Skin of body (tissue), 3 donors: ENCODE measurements at places on chromosomes 16 and 17. TPM values are rescaled to one million over a fixed set of nuclear protein-coding genes. Genes with fewer than 3 reads are reported as not detected.

DNA sequence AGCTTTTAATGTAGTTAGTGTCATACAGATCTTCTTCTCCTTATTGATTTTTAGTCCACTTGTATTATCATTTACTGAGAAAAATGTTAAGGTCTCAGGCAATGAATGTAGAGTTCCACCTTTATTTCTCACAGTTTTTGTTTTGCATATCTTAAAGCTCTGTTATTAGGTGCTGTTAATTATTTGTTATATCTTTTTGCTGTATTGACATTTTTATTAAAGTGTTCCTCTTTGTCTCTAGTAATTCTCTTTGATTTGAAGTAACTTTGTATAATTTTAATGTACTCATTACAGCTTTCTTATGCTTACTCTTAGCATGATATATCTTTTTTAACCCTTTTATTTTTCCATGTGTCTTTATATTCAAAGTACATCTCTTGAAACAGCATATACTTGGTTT, 22.4 kb upstream of the USP43 start:
- DNase-seq = no peak

- DNase-seq = no peak
These were observed 9.5 kb downstream of the NATD1 start for GRCh38 chr17:21243516-21244303.

DNA sequence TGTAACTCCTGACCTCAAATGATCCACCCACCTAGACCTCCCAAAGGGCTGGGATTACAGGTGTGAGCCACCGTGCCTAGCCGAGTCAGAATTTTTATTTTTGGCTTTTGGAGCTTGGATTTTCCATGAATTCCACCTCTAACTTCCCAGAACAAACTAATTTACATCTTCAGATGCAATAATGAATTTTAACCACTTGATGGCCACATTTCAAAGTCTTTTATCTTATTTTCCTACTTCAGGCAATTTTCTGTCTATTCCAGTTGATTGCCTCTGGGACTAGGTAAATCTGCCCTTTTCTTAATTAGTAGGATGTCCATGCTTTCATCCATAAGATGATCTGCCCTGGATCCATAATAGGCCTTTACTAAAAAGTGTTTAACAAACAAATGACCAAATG, 156.4 kb upstream of the ANKFN1 start:
- DNase-seq = no peak

- DNase-seq = no peak
These were observed 10.3 kb upstream of the RMI2 start for GRCh38 chr16:11334831-11335404.

GRCh38 chr17:9026741-9027140, 5.4 kb downstream of the NTN1 start:
- DNase-seq = no peak

- peak; percentile 46 for DNase-seq
These were observed 1.3 kb downstream of the HBQ1 start for GRCh38 chr16:181565-182021.

- DNase-seq = peak; percentile 89
These were observed 4.5 kb upstream of the HEXIM1 start for GRCh38 chr17:45143767-45144198.

DNA sequence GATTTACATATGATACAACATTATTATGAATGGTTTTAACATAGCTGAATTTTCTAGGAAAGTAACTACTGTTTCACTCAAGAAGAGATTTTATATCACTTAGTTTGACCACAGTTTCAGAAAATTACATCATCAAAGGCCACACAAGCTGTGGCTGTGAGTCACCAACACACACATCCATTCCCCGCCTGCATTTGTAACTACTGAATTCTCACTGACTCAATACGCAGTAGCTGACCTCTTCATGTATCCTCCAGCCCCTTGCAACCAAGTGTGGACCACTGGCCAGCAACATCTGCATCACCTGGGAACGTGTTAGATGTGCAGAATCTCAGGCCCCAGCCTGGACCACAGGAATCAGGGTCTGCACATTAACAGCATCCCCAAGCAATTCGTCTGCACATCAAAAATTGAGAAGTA, 197.6 kb downstream of the XYLT1 start:
- no peak for DNase-seq

- no peak for DNase-seq
These were observed 6.6 kb upstream of the MIF4GD start for GRCh38 chr17:75277664-75278071.

DNA sequence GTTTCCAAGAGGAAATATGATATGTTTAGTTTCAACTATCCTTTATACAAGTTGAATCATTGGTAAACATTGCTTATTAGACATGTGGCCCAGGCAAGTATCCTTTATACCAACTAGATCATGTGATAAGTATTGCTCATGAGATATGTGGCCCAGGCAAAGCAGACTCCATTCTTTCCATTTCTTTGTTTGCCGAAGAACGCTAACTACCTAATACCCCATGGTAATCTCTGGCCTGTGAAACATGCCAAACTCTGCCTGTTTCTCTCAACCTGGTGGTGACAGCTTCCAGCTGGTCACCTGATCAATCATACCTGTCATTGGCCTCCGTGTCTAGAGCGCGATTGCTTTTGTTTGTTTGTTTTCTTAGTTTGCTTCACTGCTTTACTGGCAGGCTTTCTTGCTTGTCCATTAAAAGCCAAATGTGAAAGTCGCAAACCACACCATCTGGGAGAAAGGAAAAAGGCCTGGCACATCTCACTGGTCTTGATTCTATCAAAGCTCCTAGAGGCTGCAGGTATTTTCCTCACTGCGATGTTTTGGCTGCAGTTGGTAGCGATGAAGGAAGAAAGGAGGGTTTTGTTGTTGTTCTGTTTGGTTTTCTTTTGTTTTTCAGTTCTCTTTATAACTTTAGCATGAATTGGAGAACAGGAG, 686.2 kb downstream of the KCNJ2 start:
- DNase-seq = no peak

GRCh38 chr17:40480501-40481003, 20.9 kb downstream of the TNS4 start:
- no peak for DNase-seq

DNA sequence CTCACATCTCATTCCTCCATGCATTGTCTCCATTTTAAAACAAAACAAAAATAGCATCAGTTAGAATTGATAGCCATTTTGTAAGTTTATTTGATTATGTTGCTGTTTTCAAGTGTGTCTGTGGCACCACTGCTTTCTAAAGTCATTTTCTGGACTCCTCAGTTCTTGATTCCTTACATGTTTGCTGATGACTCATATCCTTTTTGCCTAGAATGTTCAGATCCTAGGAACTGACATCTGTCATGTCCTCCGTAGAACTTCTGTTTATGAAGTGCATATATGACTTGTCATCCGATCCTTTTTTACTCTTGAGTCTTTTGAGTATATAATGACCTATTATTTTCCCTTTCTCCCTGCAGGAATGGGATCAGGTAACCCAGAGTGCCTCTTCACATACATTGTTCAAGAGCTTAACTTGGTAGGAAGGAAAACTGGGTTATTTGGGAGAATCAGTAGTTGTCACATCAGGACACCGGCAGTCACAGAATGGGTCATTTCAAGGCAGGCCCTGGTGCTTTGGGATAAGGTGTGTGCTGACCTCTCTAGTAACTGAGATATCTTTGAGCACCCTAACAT, 69.2 kb downstream of the MAP2K4 start:
- no peak for DNase-seq

GRCh38 chr16:29868396-29869009, 5.5 kb upstream of the CDIPT start:
- no peak for DNase-seq

DNA sequence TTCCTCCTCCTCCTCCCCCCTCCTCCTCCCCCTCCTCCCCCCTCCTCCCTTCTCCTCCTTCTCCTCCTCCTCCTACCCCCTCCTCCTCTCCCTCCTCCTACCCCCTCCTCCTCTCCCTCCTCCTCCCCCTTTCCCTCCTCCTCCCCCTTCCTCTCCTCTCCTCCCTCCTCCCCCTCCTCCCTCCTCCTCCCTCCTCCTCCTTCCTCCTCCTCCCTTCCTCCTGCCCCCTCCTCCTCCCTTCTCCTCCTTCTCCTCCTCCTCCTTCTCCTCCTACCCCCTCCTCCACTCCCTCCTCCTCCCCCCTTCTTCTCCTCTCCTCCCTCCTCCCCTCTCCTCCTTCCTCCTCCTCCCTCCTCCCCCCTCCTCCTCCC, 6.6 kb upstream of the PDP2 start:
- DNase-seq = no peak

DNA sequence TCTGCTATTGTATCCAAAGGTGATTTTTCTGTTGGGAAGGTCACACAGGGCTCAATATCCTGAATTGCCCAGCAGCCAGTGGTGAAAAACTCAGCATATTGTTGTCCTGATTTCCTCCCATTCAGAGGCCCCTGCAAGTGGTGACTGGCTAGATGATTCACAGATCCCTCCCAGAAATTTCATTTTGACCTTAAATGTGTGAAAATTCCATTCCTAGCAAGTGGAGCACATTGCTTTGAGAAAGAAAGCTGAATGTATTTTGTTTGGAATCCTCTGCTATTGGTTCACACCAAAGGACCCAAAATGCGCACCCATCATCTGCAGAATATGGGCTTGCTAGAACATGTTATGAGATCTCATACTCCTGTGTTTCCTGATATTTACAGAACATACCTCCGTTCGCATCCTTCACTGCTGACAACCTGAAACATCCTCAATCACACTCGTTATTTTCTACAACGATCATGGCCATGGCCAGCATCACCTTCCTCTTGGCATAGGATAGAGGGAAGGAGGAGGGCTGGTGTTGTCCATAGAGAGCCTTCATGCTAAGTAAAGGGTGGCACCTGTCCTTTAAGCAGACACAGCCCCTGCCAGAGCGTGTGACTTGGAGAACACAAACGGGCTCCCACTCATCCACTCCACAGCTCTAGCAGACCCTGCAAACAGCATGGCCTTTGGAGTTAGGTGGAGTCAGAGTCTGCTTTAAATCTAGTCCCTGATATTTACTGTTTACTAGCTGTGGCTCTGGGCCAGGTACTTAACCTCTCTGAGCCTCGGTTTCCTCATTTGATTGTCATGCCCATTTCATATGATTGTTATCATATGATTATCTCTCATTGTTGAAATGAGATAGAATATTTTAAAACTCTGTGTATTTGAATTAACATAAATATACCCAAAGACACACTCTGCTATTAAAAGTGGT, 30.4 kb upstream of the NFAT5 start:
- DNase-seq = no peak

GRCh38 chr17:62790564-62790986, 17.5 kb downstream of the MARCHF10 start:
- no peak for DNase-seq

DNA sequence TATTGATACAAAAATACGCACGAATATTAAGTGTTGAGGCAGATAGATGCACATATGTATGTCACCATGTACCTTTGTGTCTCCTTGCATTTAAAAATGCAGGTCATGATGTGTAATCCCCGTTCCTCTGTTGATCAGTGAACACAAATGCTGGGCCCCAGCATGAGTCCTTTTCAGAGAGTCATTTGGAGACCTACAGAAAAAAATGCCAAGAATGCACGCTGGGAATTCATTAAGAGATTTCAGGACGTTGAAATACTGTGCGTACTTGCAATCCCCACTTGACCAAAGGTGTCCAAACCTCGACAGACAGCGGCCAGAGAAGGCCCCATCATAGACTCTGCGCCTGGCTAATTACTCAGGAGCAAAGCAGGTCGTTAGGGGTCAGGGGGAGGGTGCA, 496.0 kb downstream of the MAF start:
- no peak for DNase-seq

DNA sequence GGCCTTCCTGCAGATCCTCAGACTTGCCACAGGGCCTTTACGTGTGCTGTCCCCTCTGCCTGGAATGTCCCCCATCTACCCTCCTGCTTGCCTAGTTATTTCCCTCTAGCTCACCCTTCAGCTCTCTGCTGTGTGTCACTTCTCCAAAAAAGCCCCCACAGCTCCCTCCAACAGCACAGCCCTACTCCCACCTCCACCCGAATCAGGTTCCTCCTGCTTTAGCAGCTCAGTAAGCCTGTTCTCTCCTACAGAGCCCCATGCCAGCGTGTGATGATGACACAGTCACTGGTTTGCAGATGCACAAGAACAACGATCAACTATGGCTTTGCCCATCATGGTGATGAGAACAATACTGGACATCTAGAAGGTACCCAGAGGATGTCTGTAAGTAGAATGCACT, 7.1 kb upstream of the SAMD14 start:
- DNase-seq = no peak

- peak; percentile 6 for DNase-seq
These were observed 112.1 kb downstream of the UTP18 start for GRCh38 chr17:51372345-51373004.

DNA sequence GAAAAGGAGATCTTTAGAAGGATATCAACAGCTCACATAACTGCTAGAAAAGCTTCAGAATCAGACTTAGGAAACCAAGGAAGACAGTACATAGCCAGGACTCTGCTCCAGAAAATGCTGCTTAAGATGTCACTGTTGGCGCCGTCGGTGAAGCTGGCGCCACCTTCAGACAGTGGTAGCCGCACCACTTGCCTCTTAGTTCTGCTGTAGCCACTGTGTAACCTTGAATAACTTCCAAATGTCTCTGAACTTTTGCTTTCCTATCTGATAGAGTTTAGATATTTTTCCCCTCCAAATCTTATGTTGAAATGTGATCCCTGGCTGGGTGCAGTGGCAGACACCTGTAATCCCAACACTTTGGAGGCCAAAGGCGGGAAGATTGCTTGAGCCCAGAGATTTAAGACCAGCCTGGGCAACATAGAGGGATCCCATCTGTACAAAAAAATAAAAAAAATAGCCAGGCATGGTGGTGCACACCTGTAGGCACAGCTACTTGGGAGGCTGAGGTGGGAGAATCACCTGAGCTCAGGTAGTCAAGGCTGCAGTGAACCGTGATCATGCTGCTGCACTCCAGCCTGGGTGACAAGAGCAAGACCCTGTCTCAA, 6.3 kb upstream of the USP31 start:
- no peak for DNase-seq

- DNase-seq = no peak
These were observed 126.3 kb upstream of the TNRC6C start for GRCh38 chr17:77832180-77832560.

DNA sequence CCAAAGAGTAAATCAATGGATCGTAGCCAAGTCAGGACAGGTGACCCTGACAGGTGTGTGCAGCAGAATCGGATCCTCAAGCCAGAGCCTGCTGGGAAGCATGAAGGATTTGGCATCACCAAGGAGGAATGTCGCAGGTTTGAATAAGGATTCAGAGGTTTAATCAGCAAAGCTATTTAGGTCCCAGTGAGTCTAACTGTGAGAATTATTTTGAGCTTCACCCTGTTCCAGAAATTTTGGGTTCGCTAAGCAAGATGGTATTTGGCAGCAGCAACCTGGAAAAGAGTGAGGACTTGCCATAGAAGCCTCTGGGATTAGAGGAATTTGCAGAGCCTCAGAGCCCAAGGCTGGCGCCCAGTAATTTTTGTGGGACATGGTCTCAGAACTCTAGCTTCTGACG, 173.0 kb downstream of the CCDC182 start:
- no peak for DNase-seq

- no peak for DNase-seq
These were observed 21.5 kb downstream of the UBE2G1 start for GRCh38 chr17:4344926-4345325.

PPM1E gene
- 0.89 TPM for total RNA-seq

TRPV2 gene
- total RNA-seq = 5.2 TPM

ANKFN1 gene
- total RNA-seq = 5.5 TPM

C17orf67 gene
- total RNA-seq = 0.79 TPM

ITGB4 gene
- total RNA-seq = 31.4 TPM

PRR35 gene
- not detected for total RNA-seq

PRSS33 gene
- not detected for total RNA-seq

CNP gene
- total RNA-seq = 34.0 TPM

IFT20 gene
- 41.8 TPM for total RNA-seq

GLYR1 gene
- total RNA-seq = 35.1 TPM

LIMD2 gene
- 9.5 TPM for total RNA-seq

SCGB1C2 gene
- not detected for total RNA-seq

ITGA2B gene
- 2.4 TPM for total RNA-seq
